ENCODE measurements at places on chromosomes 3 and 15.
A peak's percentile ranks its signal among the peaks of the same experiment; 100 is the strongest.

DNA sequence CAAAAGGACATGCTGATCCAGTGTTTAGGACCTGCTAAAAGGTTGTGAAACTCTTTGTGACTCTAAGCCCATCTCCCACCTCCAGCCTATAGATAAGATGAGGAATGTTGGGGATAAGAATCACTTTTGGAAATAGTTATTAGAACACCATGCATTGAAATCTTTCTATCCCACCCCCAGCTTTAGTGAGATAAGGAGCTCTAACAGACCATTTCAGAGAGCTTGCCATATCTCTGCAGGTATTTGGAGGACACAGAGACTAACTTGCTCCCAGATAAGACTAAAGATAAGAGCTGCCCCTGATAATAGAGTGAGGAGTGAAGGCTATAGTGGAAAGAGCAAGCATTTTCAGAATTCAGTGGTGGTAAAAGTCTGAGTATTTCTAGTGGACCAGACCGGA lies 53.1 kb upstream of the GNB4 start:
- DNase-seq, result no peak

GRCh38 chr15:26095710-26096330 lies 232.7 kb upstream of the ATP10A start:
- peak; percentile 44 for DNase-seq

DNA sequence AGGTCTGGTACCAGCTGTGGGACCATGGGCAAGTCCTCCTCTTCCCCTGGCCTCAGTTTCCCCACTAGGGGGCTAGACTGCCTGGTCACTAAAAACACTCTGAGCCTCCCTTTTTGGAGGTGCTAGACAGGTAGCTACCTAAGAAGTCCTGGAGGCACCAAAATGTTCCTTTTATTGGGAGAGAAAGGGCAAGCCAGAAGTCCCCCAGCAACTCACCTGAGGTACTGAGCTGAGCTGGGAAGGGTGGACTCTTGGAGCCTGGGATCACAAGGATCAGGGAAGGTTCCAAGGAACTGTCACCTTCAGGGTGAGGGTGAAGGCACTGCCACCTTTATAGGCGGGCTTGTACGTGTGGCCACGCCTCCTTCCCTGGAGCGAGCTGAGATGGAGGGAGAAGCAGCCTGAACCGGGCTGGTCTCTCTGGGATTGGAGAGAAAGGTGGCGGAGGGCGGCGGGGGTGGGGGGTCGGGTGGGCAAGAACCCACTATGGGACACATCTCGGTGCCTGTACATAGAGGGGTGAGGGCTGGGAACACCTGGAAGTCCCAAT lies at the start of gene CYP1A1:
CYP1A1 (minus strand) TSS at position 304 of the 550 bp plus-strand sequence. CDS start 2,431 bp downstream, outside the sequence.
- DNase-seq, result no peak

DNA sequence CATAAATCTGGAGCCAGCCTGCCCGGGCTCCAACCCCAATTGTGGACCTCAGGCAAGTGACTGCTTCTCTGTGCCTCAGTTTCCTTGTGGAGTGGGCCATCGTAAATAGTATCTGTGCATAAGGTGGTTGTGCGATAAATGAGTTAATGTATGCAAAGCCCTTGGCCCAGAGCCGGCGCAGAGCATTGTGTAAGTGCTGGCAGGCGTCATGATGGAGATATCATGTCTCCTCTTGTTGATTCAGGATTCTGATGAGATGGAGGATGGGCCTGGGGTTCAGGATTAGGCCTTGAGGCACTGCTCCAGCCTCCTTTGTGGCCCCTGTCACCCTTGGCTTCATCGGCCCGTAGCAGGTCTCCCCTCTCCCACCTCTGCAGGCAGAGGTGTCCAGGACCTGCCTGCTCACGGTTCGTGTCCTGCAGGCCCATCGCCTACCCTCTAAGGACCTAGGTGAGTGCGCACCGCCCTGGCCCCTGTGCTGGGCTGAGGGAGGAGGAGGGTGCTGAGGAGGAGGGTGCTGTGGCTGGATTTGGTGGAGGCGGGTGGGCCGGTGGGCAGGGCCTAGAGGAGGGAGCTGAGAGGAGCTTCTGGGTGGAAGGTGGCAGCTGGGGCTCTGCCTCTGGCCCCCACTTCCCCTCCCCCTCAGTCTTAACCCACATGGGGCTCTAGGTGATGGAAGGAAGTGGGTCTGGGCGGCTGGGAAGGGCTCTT lies 1.3 kb downstream of the PLA2G4B start:
- DNase-seq, result no peak

- DNase-seq, result peak; percentile 15
These were observed 112.1 kb downstream of the LRRK1 start for GRCh38 chr15:101031213-101031612.

- DNase-seq, result no peak
These were observed 10.1 kb downstream of the DHX36 start for GRCh38 chr3:154314152-154314551.

DNA sequence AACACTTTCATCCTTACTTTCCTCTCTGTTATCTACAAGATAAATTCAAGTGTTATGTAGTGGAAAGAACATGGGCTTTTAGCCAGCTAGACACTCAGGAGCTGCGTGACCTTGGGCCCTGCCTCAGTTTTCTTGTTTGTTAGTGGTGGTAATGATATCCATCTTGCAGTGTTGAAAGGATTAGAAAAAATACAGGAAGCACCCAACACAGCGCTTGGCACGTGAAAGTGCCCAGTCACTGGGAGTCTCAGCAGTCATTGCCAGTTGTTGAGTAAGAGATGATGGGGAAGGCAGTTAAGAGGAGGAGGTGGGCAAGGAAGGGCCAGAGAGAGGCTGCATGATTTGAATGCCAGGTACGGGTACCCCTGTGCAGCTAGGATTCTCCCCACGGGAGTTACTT lies 5.3 kb downstream of the PDIA5 start:
- no peak for DNase-seq

GRCh38 chr15:62681939-62682896 lies 360.3 kb upstream of the TPM1 start:
- DNase-seq, result no peak

DNA sequence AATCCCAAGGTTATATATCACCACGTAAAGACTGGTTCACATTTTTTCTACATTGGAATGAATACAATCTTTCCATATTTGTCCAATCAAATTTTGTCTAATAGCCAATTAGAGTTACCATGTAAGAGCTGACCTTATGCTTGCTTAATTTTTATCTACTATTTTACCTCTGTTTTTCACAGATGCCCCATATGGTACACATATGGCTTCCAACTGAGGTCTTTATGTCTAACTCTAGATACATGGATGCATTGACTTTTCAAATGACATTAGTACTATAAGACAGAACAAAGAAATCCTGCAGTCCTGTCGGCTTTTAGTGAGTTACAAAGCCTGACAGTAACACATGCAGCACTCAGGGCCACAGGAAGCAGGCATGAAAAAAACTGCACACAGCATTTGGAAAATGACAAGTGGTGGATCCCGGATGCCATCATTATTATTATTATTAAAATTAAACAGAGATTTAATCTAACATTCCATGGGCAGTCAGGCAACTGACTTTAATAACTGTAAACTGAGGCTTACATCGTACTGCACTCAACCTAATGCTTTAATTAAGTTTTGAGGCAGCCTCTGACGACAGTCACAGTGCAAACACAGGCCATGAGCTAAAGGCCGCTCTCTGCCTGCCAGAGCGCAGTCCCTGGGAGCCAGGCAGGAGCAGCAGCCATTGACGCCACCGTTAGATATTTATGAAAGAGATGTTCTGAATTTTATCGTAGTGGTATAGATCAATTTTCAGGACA lies 113.9 kb upstream of the TMCO5A start:
- DNase-seq, result peak; percentile 39

DNA sequence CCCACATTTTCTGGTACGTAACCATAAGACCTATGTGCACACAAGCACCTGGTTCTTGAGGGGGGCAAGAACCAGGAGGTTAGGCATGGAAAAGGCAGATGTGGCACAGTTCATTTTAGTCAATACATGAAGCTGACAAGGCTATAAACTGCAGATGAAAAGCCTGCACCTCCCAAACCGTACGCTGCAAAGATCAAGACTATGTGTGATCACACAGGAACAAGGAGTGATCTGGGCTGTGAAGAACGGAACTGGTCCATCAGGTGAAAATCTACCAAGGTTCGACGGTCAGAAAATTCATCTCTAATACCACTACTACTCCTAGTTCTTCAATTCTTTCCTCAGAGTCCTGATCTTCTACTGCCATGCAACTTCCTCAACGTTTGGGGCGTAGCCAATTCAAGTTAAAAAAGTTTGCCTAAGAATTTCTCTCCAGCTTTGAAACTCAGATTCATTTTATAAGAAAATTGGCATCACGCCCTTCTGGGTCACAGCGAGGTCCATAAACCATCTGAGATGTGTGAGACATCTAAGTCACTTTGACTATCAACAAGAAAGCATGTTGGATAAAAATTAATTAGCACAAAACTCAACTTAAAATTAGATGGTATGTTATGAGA lies 41.9 kb downstream of the PLD1 start:
- DNase-seq, result no peak

DNA sequence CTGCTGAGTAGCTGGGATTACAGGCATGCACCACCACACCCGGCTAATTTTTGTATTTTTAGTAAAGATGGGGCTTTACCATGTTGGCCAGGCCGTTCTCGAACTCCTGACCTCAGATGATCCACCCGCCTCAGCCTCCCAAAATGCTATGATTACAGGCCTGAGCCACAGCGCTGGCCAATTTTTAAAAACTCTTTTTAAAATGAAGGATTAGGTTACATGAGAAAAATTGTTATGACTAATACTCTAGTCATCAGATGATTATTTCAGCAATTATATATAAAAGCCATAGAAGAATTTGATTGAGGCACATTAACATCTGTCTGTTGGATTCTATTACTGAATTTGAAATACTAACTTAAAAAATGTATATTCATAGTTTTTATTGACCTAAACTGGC lies 134.1 kb upstream of the MNS1 start:
- no peak for DNase-seq

GRCh38 chr3:25665315-25666280 lies 891 bp upstream of the TOP2B start:
- DNase-seq, result no peak

DNA sequence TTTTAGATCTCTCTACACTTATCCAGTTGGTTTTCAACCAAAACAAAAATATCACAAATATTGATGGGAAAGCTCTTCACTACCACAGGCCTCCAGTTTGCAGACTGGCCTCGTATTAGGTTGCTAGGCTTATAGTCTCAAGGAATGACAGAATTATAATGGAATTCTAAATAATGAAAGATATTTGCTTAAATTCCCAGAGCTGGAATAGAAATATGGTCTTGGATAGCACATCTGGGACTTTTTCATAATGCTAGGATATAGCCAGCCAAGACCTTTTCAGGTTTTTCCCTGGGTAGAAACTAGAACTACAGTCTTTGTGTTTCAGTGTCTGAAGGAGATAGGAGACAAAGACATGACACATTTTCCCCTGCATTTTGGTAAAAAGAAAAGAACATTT lies 121.9 kb upstream of the STAC start:
- no peak for DNase-seq

DNA sequence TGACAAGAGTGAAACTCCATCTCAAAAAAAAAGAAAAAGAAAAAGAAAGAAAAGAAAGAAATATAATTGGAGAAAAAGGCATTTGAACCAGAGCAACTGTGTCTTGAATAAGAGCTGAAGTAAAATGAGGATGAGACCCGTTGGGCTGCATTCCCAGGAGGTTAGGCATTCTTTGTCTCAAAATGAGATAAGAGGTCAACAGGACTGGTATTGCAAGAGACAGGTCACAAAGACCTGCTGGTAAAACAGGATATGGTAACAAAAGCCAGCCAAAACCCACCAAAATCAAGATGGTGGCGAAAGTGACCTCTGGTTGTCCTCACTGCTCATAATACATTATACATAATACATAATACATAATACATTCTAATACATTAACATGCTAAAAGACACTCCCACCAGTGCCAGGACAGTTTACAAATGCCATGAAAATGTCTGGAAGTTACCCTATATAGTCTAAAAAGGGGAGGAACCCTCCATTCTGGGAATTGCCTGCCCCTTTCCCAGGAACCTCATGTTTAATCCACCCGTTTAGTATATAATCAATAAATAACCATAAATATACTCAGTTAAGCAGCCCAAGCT lies 8.6 kb upstream of the TIPIN start:
- no peak for DNase-seq

DNA sequence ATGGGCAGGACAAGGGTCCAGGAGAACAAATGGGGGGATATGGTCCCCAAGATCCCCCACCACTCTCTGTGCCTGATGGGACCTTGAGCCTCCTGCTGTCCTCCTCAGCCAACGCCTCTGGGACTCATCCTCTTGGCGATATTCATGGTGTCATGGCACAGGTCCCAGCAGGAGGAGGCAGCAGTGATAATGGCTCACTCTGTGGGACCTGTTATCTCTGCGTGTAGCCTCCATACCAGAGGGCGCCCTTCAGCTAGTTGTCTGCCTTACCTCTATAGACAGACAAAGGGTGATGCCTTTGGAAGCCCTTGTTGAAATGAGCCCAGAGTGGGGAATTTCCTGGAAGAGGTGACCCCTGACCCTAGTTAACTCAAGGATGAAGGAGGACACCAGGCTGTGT lies 7.4 kb downstream of the ZBTB47 start:
- no peak for DNase-seq

GRCh38 chr3:151795276-151795675 lies 18.6 kb upstream of the AADAC start:
- DNase-seq, result no peak

DNA sequence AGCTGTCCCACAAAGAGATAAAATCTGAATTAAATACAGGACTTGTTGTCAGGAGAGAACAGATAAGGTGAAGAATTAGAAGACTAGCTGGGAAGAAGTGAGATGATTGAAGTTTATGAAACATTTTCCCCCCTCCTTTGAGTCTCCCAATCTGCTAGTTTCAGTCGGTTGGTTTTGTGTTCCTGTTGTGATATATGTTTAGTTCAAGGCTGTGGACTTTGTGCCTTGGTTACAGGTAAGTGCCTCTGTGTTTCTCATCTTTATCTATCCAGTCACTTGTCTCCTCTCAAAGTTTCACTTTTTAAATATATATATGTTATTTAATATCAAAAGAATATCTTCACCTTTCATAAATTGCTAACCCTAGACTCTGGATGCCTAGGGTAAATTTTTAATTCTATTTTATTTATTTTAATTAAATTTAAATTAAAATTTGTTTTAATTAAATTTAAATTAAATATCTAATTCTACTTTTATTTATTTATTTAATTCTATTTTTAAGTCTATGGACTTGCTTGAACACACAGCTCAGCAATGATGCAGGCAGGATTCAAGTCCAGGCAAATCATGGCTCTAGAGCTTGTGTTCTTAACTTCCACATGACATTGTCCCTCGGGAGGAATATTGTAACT lies 190.0 kb downstream of the FHIT start:
- DNase-seq, result no peak

- DNase-seq, result no peak
These were observed 21.0 kb downstream of the TMEM158 start for GRCh38 chr3:45205126-45205525.

GRCh38 chr3:160478338-160478737 lies 28.8 kb upstream of the TRIM59 start:
- DNase-seq, result no peak

- DNase-seq, result no peak
These were observed 104.8 kb downstream of the TGFBR2 start for GRCh38 chr3:30711151-30711550.

DNA sequence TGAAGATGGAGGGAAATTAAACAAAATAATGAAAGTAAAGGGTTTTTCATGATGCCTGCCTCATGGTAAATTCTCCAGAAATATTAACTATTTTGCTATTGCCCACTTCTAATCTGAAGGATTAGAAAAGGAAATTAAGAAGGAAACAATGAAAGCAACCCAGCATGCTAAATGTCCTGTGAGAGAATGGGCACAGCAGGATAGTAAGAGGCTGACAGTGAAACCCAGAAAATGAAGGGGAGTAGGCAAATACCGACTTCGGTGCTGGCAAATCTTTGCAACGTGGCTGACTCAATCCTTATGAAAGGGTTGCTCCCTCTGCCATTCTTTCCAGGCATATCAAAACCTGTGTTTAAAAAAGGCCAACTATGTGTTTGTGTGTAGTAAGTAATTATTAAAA lies 147.5 kb upstream of the SYNPR start:
- no peak for DNase-seq

All from BE2C (cell line).